ENCODE measurements at places on chromosomes 1 and 21. TPM values are rescaled to one million over a fixed set of nuclear protein-coding genes. Genes with fewer than 3 reads are reported as not detected.

TRIM58 gene
- 0.53 TPM for total RNA-seq

KRTAP21-1 gene
- not detected for total RNA-seq

VCAM1 gene
- 9.8 TPM for total RNA-seq

LRRC40 gene
- 10.6 TPM for total RNA-seq

NBPF8 gene
- total RNA-seq, result 11.6 TPM

F3 gene
- total RNA-seq, result 32.5 TPM

LCA5L gene
- total RNA-seq, result not detected

KLHDC8A gene
- total RNA-seq, result not detected

CYP2J2 gene
- not detected for total RNA-seq

SIPA1L2 gene
- total RNA-seq, result 18.1 TPM

DYNLT5 gene
- total RNA-seq, result 1.2 TPM

- no peaks in the 10 kb centered on the region for H3K27me3 ChIP-seq
- H3K27ac ChIP-seq, result no peak overlapping the region
- no peak for DNase-seq
Observed at GRCh38 chr1:32216566-32216965, 5.6 kb downstream of the TMEM234 start.

- no peaks in the 10 kb centered on the region for H3K4me1 ChIP-seq
- no peaks in the 10 kb centered on the region for H3K36me3 ChIP-seq
- no peak overlapping the region for H3K4me3 ChIP-seq
- H3K27me3 ChIP-seq, result no peaks in the 10 kb centered on the region
- H3K27ac ChIP-seq, result no peak overlapping the region
Observed at GRCh38 chr1:77308889-77309621, 27.2 kb downstream of the AK5 start.

DNA sequence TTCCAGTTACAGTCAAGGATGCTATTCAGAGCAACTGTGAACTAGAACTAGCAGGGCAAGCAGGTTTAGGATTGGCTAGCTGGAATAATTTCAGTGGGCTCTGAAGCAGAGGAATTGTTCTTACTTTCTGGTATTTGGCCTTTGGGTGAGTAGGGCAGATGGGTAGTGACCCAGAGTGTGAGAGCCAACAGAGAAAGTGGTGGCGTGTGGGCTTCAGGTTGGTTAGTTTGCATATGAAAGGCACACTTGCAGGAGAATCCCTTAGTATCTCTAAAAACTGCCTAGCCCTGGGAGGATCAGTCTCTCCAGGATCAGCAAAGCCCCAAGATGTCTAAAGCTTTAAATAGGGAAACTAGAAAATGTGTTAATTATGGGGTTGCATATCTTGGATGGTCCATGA, 67.6 kb upstream of the LRRC8B start:
- H3K4me3 ChIP-seq, result no peak overlapping the region
- no peaks in the 10 kb centered on the region for H3K4me1 ChIP-seq
- H3K27ac ChIP-seq, result no peak overlapping the region
- no peaks in the 10 kb centered on the region for H3K27me3 ChIP-seq

DNA sequence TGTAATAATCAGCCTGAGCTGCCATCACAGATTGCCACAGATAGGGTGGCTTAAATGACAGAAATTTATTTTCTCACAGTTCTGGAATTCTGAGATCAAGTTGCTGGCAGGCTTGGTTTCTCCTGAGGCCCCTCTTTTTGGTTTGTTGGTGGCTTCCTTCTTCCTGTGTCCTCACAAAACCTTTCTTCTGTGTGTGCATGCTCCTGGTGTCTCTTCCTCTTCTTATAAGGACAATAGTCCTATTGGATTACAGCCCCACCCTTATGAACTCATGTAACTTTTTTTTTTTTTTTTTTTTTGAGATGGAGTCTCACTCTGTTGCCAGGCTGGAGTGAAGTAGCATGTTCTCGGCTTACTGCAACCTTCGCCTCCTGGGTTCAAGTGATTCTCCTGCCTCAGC, 41.0 kb upstream of the F3 start:
- no peak for DNase-seq
- H3K36me3 ChIP-seq, result no peaks in the 10 kb centered on the region
- no peak overlapping the region for H3K4me3 ChIP-seq
- no peak overlapping the region for H3K27ac ChIP-seq

GRCh38 chr1:13921190-13921589, 221.2 kb downstream of the PRDM2 start:
- H3K4me1 ChIP-seq, result no peaks in the 10 kb centered on the region
- H3K27me3 ChIP-seq, result no peaks in the 10 kb centered on the region
- DNase-seq, result no peak

DNA sequence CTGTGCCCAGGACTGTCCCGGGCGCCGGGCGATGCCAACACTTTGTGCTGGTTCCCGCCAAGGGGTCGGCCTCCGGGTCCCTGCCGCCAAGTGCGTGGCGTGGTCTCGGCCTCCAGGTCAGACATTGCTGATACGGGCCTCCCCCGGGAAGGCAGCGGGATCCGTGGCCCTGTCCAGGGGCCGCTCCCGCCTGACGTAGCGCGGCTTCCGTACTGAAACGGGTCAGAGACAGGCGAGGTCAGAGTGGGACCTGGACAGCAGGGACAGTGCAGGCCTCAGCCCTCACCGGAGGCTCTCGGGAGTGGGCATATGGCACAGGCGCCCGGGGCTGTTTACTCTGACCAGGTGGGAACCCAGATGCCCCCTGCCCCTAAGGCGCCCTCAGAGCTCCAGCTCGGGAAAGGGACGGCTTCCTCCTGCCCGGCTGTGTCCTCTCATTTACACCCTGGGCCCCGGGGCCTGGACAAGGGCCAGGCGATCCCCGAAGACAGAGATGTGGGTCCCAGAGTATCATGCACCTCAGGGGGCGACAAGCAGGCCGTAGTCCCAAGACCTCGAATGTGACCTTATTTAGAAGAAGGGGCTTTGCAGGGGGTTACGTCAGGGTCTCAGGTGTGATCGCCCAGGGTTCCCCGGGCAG, 8.8 kb upstream of the RNF223 start:
- H3K4me1 ChIP-seq, result no peaks in the 10 kb centered on the region
- no peaks in the 10 kb centered on the region for H3K27me3 ChIP-seq
- H3K27ac ChIP-seq, result no peak overlapping the region
- no peaks in the 10 kb centered on the region for H3K36me3 ChIP-seq
- no peak for DNase-seq

DNA sequence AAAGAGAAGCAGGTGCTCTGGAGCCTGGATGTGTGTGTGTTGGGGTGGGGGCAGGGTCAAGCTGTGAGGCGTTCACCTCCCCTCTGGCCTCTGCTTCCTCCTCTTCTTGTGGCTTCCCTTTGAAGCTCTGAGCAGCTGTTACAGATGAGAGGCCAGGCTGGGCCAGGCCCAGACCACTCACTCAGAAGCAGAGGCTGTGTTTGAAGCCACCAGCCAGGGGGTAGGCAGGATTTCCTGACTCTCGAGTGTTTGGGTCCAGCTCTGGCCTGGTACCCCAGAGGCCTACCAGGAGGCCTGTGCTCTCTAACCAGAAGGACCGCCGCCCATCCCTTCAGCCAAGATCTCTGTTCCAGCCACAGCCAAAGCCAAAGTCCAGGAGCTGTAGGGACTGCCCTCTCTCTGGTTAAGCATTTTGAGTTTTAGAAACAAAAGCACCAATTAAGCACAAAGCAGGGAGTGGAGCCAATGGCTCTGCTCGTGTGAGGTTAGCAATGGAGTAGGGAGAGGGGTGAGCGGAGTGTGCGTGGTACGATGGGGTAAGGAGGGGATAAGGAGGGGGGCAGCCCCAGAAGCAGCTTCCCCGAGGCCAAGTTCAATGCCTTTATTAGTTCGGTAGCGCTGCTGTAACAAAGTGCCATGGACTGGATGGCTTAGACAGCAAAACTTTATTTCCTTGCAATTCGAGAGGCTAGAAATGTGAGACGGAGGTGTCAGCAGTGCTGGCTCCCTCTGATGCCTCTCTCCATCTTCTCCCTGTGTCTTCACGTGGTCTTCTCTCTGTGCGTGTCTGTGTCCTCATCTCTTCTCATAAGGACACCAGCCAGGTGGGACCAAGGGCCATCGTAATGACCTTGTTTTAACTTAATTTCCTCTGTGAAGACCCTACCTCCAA, 20.5 kb downstream of the RCSD1 start:
- H3K27me3 ChIP-seq, result no peaks in the 10 kb centered on the region
- H3K4me3 ChIP-seq, result no peak overlapping the region
- no peak for DNase-seq
- H3K27ac ChIP-seq, result no peak overlapping the region
- H3K4me1 ChIP-seq, result peaks cover 2% of the 10 kb centered on the region
- H3K36me3 ChIP-seq, result no peaks in the 10 kb centered on the region

GRCh38 chr1:218686258-218686657, 341.1 kb downstream of the TGFB2 start:
- no peak overlapping the region for H3K4me3 ChIP-seq
- no peak overlapping the region for H3K27ac ChIP-seq
- no peak for DNase-seq
- H3K36me3 ChIP-seq, result no peaks in the 10 kb centered on the region
- no peaks in the 10 kb centered on the region for H3K27me3 ChIP-seq
- H3K4me1 ChIP-seq, result no peaks in the 10 kb centered on the region

DNA sequence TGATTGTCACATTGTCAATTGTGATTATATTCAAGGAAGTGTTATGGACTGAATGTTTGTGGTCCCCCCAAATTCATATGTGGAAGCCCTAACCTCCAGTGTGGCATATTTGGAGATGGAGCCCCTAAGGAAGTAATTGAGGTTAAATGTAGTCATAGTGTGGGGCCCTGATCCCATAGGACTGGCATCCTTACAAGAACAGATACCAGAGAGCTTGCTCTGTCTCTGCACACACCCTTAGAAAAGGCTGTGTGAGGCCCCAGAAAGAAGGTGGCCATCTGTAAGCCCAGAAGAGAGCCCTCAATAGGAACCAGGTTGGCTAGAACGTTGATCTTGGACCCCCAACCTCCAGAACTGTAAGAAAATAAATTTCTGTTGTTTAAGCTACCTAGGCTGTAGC, 28.1 kb downstream of the VANGL1 start:
- no peaks in the 10 kb centered on the region for H3K27me3 ChIP-seq
- no peak overlapping the region for H3K27ac ChIP-seq
- H3K4me3 ChIP-seq, result no peak overlapping the region
- no peaks in the 10 kb centered on the region for H3K4me1 ChIP-seq
- H3K36me3 ChIP-seq, result no peaks in the 10 kb centered on the region

DNA sequence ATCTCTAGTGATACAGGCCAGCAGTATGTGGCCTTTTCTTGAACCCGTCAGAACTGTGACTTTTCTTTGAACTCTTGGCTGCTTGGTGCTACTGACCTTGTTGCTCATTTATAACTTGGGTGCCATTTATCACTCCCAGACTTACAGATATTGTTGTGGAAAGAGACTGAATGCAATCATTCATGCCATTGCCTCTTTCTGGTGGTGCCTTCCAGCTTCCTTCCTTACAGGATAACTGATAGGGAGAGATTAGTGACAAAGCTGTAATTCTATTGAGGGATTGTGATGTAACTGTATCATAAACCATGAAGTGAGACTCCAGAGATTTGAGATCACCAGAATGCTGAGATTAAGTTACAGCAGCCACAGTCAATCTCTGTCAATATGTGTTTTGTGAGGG, 256.5 kb downstream of the USP25 start:
- no peak for DNase-seq
- no peaks in the 10 kb centered on the region for H3K27me3 ChIP-seq
- H3K36me3 ChIP-seq, result no peaks in the 10 kb centered on the region
- H3K4me3 ChIP-seq, result no peak overlapping the region

DNA sequence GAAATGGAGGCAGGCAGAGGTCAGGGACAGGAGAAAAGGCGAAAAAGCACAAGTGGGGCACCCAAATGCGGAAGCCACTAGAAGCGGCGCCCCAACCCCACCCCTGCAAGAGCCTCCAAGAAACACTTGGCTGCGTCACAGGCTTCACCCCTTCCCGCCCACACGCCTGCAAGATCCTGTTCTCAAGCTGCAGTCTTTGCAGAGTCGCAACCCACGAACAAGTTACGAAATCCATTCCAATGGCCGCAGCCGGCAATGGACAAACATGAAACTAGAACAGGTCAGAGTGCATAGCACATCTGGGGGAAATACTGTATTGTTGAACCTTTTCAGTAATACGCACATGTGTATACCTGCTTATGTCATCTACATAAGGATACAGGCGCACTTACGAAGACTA, 103.6 kb downstream of the PSMG1 start:
- peak overlapping the region; percentile 2 for H3K27ac ChIP-seq
- H3K27me3 ChIP-seq, result no peaks in the 10 kb centered on the region

DNA sequence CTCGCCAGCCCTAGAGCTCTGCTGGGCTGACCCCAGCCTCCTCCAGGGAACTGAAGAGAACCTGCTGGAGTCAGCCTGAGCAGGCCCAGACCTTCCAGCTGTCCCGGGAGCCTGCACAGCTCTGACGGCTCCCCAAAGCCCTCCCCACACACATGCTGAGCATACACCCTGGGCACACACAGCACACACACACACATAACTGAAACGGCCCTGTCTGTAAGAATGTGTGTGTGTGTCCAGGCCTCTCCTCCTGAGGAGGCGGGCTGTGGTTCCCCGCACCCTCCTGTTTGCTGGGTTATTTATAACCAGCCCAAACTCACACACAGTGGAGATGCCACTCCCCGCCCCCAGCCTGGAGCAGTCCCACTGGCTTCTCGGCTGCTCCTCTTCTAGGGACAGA, 20.2 kb downstream of the SDC3 start:
- DNase-seq, result peak; percentile 56
- no peaks in the 10 kb centered on the region for H3K27me3 ChIP-seq
- peaks cover 12% of the 10 kb centered on the region for H3K4me1 ChIP-seq
- no peaks in the 10 kb centered on the region for H3K36me3 ChIP-seq
- H3K27ac ChIP-seq, result peak overlapping the region; percentile 97
- peak overlapping the region; percentile 3 for H3K4me3 ChIP-seq

DNA sequence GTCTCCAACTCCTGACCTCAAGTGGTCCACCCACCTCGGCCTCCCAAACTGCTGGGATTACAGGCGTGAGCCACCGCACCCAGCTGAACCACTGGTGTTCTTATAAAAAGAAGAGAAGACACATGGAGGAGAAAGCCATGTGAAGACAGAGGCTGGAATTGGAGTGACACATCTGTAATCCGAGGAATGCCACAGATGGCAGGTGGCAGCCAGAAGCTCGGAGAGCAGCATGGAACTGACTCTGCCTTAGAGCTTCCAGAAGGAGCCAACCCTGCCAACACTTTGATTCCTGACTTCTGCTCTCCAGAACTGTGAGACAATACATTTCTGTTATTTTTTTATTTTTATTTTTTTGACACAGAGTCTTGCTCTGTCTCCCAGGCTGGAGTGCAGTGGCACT, 59.0 kb upstream of the ATP2B4 start:
- H3K4me1 ChIP-seq, result peaks cover 18% of the 10 kb centered on the region
- H3K4me3 ChIP-seq, result no peak overlapping the region
- H3K36me3 ChIP-seq, result no peaks in the 10 kb centered on the region
- H3K27ac ChIP-seq, result no peak overlapping the region

GRCh38 chr1:38173157-38173831, 126.7 kb upstream of the POU3F1 start:
- no peak for DNase-seq
- H3K4me1 ChIP-seq, result no peaks in the 10 kb centered on the region
- no peak overlapping the region for H3K27ac ChIP-seq
- H3K36me3 ChIP-seq, result no peaks in the 10 kb centered on the region
- no peaks in the 10 kb centered on the region for H3K27me3 ChIP-seq

- H3K27ac ChIP-seq, result no peak overlapping the region
- H3K4me1 ChIP-seq, result no peaks in the 10 kb centered on the region
- no peaks in the 10 kb centered on the region for H3K36me3 ChIP-seq
- no peak for DNase-seq
- H3K4me3 ChIP-seq, result no peak overlapping the region
- no peaks in the 10 kb centered on the region for H3K27me3 ChIP-seq
Observed at GRCh38 chr1:147919896-147920295, 8.3 kb upstream of the GPR89B start.

Measured in ascending aorta (tissue), 2 donors.